Left ventricle myocardium superior (tissue), 1 donor: ENCODE measurements at places on chromosomes 7 and 10.

DNA sequence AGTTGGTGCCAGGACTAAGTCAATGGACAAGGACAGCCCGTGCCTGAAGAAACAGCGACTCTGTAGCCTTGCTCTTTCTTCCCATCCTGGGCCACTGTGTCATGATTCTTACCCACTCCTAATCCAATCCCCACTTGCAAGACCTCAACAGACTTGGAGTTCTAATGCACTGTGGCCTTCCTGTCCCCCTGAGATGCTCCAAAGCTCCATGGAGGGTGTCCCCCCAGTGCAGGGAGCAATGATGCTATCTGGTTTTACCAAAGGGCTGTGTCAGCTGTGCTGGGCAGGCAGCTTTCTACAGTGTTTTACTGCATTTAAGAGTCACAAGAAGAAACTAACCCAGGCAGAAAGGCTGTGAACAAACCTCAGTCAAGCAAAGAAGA, 108.1 kb downstream of the PRKAG2 start:
- no peak for DNase-seq

DNA sequence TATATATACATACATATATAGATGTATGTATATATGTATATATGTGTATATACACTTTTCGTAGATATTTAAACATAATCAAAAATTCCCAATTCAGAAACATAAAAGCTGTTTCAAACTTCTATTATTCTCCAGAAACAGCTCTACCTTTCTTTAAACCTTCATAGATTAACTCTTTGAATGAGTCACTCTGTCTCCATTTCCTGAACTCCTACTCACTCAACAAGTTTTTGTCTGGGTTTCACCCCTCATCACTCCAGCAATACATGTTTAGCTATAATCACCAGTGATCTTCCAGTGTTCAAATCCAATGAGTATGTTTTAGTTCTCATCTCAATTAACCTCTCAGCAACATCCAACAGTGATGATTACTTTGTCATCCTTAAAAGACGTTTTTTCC, 9.6 kb downstream of the DGKB start:
- no peak for DNase-seq

GRCh38 chr10:31751051-31751737, 177.4 kb downstream of the ARHGAP12 start:
- no peak for DNase-seq

DNA sequence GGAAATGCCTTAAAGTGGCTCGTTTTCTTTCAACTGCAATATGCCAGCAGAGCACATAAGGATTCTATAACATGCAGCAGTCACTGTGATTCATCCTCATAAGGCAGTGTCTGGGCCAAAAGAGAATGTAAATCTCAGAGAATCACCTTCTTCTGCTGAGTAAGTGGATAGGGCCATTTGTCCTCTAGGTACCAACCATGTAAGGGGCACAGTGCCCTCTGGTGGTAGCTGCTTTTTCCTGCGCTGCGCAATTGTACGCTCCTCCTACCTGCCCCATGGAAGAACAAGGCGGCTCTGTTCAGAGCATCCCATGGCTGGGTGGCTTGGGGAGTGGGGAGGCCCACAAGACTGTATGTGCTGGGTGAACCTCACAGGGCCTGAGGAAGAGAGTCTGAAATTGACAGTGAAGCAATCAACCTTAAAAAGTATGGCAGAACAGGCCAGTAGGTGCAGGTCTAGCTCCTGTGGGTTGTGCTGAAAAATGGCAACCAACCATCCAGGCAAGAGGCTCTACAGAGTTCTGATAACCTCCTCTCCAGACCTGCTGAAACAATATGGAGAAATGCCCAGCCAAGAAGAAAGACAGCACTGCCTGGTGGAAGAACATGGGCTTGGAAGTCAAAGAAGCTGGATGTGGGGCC, 78.6 kb upstream of the C10orf90 start:
- DNase-seq: peak; percentile 78

DNA sequence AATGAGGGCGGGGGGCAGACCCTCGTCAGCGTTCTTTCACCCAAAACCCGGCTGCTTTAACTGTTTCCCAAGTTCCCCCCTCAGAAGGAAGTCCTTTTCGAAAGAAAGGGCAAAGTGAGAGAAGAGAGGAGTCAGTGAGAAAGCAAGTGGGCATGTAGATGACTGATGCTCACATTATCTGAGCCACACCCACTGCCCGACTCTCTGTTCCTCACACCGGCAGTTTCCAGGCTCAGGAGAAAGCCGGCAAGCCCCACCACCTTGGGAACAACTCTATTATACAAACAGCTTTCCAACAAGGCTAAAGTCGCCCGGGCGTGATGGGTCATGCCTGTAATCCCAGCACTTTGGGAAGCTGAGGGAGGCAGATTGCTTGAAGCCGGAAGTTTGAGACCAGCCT, 23.1 kb downstream of the RCC1L start:
- no peak for DNase-seq

DNA sequence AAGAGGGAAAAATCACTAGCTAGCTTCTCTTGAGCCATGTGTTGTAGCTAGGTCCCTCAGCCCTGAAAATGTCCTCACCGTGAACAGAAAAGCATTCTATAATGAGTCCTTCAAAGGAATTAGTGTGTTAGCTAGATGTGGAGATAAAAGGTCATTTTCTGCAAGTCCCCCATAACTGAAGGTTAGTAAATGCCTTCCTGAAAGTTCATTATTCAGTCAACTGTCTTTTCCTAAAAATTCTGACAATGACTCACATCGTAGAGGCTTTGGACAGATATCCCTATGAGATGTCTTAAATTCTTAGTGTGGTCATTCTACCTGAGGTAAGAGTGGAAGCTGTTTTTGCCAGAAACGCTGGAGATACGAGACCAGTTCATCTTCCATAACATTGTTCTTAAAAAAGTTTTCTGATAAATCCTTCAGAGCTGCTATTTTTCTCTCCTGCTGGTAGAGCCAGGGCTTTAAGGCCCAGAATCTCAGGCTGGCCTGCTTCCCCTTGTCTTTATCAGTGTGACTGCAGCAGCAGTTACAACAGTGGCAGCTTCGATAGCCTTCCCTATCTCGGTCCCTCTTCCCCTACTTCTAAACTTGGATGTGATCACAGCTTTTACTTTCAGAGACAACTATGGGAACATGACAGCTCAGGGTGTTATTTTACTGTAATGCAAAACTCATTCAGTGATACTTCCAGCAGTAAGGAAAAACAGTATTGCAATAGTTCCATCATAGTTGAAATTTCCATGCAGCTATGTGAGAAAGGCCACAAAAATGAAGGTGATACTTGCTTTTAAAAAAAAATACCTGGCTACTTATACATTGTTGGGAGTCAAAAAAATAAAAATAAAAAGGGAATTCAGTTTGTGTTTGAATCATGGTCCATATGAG, 37.3 kb upstream of the PRKAR2B start:
- DNase-seq: peak; percentile 50

GRCh38 chr7:70406186-70406949, 725.6 kb upstream of the GALNT17 start:
- DNase-seq: no peak

GRCh38 chr7:151166629-151167196, 781 bp downstream of the GBX1 start:
- DNase-seq: no peak

DNA sequence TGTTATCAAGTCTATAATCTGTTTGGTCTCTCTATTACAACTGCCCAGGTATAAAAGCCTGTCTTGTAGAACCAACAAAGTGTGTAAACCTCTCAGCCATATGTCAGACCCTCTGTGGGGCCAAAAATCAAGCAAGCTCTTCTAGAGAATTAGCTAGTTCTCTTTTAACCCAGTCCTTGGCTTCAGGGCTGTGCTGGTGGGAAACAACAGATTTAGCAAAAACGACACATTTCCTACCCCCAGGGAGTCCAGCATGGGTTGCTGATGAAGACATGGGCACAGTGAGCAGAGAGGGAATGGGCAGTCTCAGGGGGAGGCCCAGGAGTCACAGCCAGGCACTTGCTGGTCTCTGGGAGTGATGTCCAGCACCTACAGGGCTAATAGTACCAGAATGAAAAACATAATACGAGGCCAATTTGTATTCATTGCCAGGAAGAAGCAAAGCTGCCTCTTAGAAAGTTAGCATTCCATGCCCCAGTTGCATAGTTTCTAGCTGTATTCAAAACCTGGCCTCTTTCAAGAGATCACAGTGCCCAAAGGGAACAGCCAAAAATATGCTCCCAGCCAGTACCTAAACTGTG, 80.1 kb downstream of the FRMD4A start:
- no peak for DNase-seq

GRCh38 chr10:12513003-12513365, 163.6 kb downstream of the CAMK1D start:
- no peak for DNase-seq

DNA sequence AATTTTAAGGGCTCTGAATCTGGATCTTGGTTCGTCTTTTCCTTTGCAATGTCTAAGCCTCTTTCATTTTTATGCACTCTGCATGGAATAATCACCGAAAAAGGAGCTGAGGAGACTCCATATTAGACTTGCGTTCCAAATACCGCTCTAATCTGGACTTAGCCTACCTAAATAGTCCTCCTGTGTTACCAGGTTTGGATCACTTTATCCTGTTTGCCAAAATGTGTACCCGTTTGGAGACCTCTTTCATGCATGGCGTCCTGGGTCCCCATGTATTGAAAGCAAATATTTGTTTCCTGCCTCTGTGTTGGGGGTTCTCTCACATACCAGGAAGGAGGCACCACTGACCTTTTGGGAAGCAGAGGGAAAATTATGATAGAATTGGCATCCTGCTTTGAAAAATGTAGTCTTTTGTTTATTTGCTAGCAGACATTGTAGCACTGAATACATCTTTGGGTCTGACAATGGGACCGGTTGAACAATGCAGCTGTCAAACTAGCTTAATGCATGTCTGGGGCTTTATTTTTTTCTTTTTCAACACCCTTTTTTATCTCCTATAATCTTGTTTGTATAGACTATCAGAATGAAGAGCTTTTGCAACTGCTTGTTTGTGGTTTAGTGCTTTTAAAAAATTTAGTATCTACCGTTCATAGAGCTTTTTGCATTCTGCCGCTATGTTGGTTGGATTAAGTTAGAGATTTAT, 11.8 kb upstream of the CELF2 start:
- DNase-seq: no peak

DNA sequence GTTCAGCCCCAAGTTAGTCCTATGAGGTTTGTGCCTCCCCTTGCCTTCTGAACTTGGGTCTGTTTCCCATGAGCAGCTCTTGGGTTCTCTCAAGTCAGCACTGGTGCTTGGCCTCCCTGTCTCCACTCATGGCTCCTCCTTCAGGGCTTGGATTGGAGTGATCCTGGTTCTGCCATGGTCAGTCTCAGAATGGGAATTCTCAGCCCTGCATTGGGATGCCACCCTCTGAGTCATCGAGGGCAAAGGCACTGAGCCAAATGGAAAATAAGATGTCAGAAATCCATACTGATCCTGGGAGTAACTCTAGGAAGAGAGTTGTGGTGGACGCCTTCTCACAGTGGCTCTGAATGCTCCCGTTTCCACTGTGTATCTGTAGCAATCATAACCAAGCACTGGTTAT, 233.4 kb upstream of the HABP2 start:
- DNase-seq: no peak

GRCh38 chr7:146754385-146754784, 637.8 kb downstream of the CNTNAP2 start:
- no peak for DNase-seq

DNA sequence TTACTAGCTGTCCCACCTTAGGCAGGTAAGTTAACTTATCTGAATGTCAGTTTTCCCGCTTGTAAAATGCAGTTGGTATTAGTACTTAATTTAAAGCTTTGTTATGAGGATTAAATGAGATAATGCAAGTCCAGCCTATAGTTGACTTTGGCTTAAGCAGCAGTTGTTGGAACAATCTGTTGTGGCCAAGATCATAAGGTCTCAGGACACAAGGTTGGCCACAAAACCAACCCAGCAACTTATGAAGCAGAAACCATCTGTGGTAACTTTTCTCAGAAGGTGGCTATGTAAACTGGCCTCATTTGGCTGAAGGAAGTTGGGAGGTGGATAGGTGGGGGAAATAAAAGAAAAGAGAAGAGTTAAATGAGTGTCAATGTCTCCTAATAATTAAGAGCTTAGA, 29.4 kb downstream of the ENTPD1 start:
- DNase-seq: no peak

- DNase-seq: no peak
These were observed 550.8 kb downstream of the IPMK start for GRCh38 chr10:57716884-57717283.

DNA sequence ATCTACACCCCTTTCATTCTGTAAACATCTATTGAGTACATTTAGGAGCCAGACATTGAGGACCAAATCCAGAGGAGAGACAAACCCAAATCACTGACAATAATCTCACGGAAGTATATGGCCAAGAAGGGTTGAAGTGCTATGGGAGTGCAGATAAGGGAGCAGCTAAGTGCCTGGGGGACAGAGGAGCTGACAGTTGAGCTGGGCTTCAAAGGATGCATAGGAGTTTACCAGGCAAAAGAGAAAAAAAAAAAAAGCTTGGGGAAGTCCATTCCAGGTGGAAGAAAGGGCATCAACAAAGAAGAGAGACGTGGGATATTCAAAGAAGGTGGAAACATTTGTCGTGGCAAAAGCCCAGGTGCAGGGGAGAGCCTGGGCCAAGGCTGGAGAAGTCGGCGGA, 60.5 kb upstream of the NANOS1 start:
- no peak for DNase-seq

GRCh38 chr10:21508706-21509331, 16.7 kb downstream of the SKIDA1 start:
- DNase-seq: no peak

GRCh38 chr10:44952779-44953231, 6.8 kb upstream of the RASSF4 start:
- DNase-seq: no peak

DNA sequence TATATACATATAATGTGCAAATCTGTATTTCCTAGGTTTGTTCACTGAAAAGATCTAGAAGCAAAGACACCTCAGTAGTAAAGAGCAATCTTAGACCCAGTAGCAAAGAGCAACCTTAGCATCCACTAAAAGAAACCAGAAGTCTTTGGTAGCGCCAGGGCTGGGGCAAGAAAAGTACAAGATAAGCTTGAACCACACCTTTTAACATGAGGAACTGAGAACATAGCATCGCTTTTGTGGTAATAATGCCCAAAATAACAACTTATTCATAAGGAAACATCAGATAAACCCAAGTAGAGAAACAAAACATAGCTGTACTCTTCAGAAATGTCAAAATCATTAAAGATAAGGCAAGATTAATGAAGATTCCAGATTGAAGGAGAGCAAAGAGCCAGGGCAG, 173.4 kb downstream of the IMMP2L start:
- no peak for DNase-seq

GRCh38 chr7:978416-979091, 3.2 kb upstream of the COX19 start:
- DNase-seq: no peak

DNA sequence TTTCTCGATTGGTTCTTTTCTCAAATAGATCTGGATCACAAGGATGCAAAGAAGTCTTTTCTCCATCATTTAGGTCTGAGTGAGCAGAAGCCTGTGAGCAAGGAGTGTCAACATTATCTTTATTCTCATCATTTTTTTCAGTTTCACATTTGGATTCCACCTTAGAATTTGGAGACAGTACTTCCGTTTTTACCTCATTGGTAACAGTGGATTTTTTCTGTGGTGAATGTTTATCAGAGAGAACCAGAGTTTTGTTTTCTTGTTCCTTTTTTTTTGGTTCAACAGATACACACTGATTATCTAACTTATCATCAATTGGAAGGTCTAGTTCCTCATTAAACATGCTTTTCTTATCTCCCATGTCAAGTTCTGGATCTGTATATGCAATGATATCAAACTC, 151.3 kb downstream of the GALNT11 start:
- no peak for DNase-seq
